H9 (cell line): ENCODE measurements at places on chromosomes 5 and 9.
A peak's percentile ranks its signal among the peaks of the same experiment; 100 is the strongest.

- DNase-seq: no peak
Observed at GRCh38 chr9:94110821-94111252, 26.6 kb downstream of the PTPDC1 start.

DNA sequence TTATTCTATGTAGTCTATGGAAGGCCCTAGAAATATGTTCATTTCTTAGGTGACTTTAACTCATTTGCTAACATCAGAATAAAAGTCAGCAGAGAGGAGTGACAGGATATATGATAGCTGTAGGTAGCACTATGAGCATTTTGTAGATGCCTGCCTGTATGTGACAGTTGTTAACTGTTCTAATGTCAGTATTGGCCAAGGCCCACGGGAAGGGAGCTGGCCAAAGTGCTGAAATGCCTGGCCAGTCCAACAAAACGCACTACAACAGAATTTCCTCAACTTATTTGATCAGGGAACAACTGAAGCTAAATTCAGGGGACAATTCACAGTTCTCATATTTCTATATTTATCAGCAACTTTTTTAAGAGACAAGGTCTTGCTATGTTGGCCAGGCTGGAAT, 20.8 kb downstream of the SV2C start:
- peak; percentile 57 for DNase-seq

DNA sequence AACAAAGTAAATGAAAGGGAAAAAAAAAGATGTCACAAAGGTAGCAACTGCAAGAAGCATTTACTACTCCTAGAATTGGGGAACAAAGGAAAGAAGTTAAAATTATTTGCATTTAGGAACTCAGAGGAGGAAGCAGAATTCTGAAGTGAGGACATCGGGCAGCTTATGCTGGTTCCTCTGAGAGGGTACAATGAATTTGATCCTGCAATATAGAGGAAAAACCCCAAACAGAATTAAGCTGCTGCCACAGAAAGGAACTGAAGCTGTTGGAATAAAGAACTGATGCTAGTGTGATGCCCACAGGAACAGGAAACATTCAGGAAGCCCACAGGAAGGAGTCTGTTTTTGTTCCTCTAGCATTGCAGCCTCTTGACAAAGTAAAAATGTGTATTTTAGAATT, 22.3 kb upstream of the TBCA start:
- no peak for DNase-seq

- DNase-seq: no peak
Observed at GRCh38 chr5:99348597-99348996, 419.8 kb upstream of the CHD1 start.

DNA sequence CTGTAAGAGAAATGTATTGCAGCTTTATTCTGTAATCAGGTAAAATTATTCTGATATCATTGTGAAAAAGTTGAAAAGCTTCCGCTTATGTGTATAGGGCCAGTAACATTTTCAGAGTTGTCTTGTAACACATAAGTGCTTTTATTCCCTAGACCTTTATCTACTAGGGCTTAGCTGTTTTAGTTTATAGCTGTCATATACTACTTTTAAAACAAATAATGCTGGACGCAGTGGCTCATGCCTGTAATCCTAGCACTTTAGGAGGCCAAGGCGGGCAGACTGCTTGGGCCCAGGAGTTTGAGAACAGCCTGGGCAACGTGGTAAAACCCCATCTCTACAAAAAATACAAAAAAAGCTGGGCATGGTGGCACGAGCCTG, 33.1 kb downstream of the SLC25A51 start:
- no peak for DNase-seq

DNA sequence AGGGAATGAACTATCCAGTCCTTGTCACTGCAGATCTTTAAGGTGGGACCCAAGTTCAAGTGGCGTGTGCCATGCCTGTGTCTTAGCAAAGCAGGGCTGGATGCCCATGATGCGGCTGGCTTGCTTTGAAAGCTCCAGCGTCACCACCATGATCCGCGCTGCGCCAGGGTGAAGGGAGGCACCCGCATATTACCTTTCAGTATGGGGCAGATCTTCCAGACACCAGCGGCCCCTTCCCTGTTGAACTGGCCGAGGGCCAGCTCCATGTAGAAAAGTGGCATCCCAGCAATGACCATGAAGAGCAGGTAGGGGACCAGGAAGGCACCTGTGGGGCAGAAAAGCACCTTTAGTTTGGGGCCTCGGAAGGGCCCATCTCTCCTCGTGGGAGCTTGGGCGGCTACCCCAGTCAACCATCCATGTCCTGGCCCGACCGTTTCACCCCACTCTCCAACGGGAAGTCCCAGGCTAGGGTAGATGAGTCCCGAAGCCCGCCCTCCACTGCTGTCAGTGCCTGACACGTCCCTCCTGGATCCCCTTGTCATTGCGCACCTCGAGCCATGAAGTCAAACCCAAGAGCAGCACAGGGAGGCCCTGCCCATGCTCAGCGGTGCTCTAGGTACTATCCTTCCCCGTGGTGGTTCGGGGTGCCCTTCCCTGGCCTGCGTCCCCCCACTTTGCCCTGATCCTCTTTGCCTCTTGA, 3.9 kb downstream of the SLC6A3 start:
- no peak for DNase-seq
